ENCODE measurements at places on chromosomes 3 and 15.

DNA sequence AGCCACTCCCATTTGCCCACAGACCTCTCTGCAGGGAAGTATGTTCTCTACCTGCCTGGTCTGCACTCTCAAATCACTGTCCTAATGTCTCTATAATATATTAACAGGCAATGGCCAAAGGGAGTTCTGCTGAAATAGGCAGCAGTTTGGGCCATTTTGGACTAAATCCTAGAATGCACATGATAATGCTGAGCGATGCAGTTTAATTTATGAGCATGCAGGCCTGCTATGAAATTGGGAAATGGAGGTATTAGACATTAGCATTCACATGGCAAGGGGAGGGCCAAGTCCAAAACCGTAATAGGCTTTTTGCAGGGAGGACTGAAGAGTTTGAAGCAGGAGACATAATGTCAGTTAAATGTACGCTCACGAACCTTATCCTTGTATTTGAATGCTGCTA is 31.3 kb downstream of the NMNAT3 start:
- no peak for DNase-seq

- no peak for DNase-seq
Observed at GRCh38 chr3:169790219-169790618, 17.0 kb downstream of the MYNN start.

GRCh38 chr15:70646169-70646568 is 117.2 kb downstream of the UACA start:
- DNase-seq: no peak

DNA sequence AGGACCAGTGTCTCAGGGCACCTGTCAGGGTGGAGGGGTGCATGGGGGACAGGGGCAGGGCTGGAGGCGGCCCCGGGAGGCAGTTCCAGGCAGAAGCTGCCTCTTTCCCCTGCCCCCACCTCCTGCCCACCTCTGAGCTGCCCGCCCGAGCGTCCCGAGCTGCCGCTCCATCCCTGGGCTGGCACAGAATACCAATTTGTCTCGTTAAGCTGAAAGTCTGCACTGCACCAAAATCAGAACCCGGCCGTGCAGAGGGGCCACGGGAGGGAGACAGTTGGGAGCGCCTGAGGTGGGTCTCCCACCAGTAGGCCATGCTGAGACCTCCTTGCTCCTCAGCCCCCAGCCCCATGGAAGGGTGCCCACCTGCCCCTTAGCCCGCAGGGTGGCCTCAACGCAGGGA is 1.3 kb upstream of the ATP2B2 start:
- no peak for DNase-seq

DNA sequence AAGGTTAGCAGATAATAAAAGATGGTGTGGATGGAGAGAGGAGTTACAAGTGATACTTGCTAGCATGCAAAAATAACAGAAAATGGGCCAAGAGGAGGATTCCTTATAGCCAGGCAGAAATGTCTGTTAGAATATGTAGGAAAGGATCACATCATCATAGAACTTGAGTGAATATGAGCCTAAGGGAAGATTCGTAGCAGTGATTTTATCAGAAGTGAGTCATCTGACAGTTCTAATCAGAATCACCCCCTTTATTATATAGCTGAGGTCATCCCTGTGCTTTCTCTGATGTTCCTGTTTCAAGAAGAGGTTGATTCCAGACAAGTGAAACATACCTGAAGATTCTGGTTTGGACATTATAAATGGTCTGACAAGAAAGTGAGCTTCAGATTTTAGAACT is 22.9 kb downstream of the EXOG start:
- no peak for DNase-seq

DNA sequence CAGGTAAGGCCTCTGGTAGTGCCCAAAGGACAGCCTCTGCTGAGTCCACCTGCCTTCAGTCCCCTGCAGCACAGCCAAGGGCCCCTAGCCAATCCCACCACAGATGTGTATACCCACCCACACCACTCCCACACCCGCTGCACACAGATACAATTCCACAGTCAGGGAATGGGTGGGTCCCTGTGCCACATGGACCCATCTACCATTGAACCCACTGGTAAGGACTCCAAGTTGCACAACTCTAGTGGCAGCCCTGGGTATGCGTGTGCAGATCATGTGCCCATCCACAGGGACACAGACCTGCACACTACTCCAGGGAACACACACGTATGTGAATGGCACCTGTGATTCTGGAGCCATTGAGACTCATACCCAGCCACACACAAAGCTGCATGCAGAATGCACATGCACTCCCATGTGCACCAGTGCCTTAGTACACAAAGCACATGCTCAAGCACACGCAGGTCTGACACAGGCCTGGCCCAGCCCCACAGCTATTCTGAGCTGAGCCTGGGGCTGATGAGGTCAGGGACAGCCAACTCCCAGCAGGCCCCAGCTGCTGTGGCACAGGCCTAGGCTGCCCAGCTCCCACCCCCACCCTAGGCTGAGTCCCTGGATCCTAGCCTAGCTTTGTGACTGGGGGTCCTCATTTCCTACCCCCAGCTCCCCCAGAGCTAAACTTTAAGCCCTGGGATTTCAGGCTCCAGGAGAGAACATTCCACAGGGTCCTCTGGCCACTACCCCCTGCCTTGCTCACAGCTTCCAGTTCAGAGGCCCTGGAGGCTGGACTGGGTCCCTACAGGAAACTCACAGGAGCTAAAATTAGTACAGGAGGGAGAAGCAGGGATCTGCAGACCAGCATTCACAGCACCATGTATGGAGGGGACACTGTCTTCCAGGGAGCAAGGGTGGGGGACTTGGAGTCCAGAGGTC is 2.7 kb upstream of the ALS2CL start:
- no peak for DNase-seq

- DNase-seq: no peak
Observed at GRCh38 chr3:129608087-129608935, 1.8 kb upstream of the PLXND1 start.

GRCh38 chr3:56133423-56133822 is 334.8 kb downstream of the ERC2 start:
- DNase-seq: peak; percentile 72

DNA sequence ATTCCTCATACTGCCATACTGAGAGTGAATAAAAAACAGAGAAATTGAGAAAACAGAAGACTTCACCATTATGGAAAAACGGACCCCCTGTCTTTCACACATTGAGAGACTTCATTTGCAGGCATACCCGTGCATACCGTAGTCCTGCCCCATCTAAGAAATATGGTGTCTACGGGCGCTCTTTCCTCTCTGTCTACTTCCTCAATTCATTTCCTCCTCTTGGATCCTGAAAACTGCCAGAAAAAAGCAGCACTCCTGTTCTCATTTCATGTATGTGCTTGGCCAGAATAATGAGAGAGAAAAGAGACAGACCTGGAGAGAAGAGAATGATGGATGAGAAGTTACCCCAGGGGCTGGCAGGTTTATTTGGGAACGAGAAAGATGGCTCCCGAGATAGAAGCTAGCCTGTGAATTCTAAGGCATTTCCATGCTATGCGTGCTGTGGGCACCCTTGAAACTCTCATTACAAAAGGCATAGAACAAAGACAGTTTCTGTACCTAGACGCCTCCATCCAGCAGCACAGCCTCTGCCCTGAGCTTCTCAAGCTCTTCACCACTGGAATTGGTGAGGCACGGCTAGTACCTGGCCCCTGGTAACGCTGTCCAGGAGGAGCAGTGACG is 62.5 kb upstream of the EPHB3 start:
- DNase-seq: no peak

DNA sequence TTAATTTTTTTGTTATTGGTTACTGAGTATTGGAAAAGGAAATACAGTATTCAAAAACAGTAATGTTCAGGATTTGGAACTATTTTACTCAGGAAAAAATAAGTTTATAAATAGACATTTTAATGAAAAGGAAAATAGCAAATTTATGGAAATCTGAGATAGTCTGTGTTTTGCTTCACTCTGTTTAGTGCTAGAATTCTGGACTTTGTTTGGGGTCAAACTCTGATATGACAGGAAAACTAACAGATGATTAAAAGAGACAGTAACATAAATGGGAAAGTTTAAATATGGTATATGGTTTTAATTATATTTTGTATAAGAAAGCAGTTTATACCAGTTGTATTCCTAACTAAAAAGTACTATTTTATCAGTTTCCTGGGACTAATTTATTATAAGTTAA is 17.4 kb downstream of the SETD5 start:
- no peak for DNase-seq

GRCh38 chr15:74964794-74965193 is 8.2 kb upstream of the RPP25 start:
- no peak for DNase-seq

DNA sequence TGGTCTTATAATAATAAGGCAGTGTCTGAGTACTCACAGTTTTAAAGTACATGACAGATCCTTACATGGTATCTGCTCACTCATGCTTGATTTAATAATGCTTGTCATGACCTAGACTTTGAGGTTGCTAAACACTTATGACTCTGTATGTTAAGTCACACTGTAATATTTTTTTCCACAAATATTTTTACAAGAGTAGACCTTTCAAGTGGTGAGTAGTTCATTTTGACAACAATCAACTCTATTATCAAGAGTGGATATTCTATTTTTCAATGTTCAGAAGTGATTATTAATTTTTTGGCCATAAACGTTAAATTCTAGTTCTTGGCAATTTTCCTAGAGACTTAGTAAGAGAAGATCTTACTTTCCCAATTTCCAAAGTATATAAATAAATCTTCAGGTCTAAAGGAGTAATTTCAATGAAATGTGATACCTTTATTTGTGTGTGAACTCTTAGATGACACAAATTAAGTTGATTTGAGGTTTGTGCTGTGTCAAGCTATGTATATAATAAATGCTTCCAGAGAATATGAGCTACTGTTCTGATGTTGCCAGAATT is 104.5 kb downstream of the NLGN1 start:
- DNase-seq: peak; percentile 51

GRCh38 chr3:182735672-182736071 is 57.6 kb upstream of the ATP11B start:
- DNase-seq: no peak

GRCh38 chr3:177598097-177598833 is 401.0 kb upstream of the TBL1XR1 start:
- DNase-seq: no peak

- DNase-seq: no peak
Observed at GRCh38 chr3:23659840-23660430, 145.8 kb upstream of the UBE2E1 start.

GRCh38 chr3:39186692-39187151 is 5.7 kb downstream of the XIRP1 start:
- DNase-seq: no peak

DNA sequence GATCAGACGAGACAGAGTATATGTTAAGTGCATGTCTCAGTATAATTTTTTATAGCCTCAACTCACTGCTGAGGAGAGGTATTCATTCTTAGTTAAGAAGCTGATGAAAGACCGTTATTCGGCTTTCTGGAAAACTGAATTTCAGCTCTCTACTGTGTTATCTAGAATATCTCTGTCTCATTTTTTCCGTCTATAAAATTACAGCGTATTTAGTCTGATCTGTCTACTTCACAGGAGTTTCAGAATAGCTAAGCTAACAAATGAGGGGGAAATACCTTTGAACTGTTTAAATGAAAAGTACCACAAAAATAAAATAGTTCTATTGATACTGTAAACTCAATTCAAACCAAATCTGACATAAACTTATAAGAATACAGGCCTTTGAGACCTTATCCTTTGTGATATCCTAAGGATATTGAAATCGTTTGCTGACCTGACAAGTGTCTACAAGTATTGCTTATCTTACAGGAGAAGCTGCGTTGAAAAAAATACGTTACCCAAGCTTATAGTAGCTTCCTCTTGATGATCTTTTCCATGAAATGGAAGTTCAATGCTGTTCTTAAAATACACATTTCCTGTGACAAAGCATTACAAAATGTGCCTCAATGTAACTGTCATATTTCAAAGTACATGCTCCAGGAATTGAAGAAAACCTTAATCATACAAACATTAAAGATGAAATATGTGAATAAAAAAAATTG is 104.6 kb downstream of the IL1RAP start:
- no peak for DNase-seq

GRCh38 chr15:78605680-78606079 is 15.1 kb downstream of the CHRNA3 start:
- DNase-seq: no peak

DNA sequence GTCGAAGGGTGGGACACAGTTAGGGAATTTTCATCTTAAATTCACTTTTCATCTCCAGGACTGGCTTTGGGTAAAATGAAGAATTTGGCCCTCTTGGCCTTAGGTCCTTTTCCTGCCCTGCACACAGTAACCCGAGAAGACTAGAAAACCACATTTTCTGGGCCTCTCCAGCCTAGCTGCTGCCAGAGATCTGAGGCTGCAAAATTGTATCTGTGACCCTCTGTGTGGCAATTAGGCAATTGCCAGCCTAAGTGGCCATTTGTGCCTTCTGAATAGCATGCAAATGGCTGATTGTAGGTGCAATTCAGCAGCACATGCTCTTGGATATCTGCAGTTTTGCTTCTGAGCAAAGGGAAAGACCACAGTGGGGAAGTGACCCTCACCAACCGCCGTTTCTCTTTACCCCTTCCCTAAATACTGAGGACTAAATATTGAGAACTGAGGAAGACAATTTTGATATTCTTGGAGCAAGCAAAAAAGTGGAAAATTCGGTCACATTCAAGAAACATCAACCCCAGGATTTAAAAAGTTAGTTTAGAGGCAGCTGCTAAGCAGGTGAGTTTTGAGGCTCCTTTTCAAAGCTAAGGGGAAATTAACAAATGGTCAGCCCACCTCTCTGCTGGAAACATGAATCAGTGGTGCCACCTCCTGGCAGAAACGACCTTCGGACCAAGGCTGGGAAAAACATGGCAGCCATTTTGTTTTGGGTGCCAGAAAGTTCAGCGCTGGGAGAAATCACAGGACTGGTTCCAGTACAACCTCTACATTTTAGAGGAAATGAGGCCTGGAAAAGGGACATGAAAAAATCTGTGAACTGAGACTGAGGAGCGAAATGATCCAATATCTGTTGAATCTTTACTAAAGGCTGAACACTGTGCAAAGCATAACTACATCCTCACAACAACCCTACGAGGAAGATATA is 56.6 kb upstream of the PRTG start:
- DNase-seq: no peak

GRCh38 chr15:32981536-32981935 is 213.0 kb downstream of the FMN1 start:
- no peak for DNase-seq

- DNase-seq: no peak
Observed at GRCh38 chr3:9266716-9267115, 17.3 kb upstream of the SRGAP3 start.

DNA sequence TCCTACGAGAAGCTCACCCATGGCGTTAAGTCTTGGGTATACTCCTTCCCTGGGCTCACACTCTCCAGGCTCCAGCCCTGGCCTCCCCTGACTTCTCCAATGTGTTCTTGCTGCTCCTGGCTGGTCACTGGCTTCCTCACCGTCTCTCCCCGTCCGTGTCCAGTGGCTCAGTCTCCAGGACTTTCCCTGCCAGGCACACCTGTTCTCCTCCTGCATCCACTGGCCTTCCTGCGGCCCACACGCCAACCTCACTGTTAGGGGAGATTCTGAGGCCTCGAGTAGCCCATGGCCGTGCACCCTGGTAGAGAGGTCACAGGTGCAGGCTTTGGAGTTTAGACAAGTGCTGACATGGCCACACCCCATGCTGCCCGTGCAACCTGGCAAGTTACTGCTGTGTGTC is 91.9 kb upstream of the SNRPA1 start:
- no peak for DNase-seq
